ENCODE measurements at places on chromosomes 1 and 21.
A peak's percentile ranks its signal among the peaks of the same experiment; 100 is the strongest.

- DNase-seq = no peak
These were observed 66.7 kb downstream of the RGL1 start for GRCh38 chr1:183871601-183872000.

DNA sequence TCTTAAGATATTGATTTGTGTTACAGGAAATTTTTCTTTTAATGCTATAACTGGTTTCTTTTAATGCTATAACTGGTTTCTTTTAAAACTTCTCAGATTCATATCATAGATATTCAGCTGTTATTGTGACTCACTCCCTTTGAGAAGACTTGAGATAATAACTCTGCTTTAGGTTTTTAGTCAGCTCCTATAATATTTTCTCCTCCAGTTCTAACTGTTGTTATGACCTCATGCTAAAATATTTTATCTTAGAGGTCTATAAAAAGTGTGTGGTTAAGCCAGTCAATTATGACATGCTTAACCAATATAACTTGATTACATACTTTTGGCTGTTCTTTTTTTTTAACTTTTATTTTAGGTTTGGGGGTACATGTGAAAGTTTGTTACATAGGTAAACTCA, 280.2 kb downstream of the PTGER3 start:
- DNase-seq = no peak

DNA sequence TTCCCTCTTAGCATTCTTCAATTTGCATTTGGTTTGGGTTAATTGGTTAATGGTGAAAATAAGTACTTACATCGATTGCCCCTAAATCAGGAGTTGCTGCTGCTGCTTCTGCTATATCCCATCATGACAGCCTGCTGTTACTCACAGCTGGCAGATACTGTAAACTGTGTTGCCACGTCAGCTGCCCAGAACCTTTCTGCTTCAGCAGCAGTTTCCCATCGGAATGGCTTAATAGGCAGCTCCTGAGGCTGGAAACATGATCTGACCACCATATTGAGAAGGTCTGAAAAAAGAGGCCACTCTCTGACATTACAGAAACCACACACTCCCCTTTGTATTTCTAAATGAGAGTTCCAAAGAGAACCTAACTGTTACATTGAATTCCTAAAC, 14.3 kb upstream of the SEC16B start:
- DNase-seq = peak; percentile 64

- no peak for DNase-seq
These were observed 30.4 kb downstream of the RRP1 start for GRCh38 chr21:43819511-43820405.

DNA sequence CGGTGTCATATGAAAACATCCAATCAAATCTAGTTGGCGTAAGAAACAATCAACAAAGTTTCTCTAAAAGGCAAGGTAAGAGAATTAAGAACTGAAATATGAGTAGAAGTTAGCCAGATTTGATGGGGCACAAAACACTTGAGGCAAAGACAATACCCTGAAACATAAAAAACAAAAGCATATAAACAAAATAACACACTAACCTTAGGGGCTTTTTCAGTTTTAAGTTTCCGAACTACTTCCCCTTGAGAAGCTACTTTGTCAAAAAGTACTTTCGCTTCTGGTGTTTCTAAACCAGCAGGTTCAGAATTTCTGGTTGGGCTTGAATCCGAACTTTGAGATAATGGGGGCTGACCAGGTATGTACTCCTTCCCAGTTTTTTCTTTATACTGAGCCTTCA, 57.9 kb downstream of the EPRS1 start:
- DNase-seq = no peak

DNA sequence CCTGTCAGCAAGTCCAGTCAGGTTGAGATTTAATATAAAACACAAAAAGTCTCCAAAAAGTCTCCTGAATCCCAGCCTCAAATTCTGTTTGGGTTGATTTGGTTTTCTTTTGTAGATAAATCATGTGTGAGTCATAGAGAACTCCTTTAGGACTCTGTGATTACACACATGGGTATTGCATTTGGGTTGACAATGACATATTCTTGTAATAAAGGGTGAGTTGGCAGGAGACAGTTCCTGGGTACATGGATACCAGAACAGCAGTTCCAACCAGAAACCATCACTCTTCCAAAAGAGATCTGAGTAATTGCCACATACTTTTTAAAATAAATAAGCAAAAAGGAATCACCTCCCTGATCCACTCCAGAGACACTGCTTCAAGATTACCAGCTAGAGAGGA, 8.9 kb downstream of the CR2 start:
- DNase-seq = no peak

- no peak for DNase-seq
These were observed 31.0 kb downstream of the TNNT2 start for GRCh38 chr1:201346337-201346939.

Measured in HFF-Myc (cell line).